ENCODE measurements at places on chromosomes 3 and 15.
A peak's percentile ranks its signal among the peaks of the same experiment; 100 is the strongest.

- DNase-seq: no peak
Measured at GRCh38 chr3:77562089-77562488, 522.2 kb downstream of the ROBO2 start.

GRCh38 chr3:160369784-160370183 lies 29.2 kb downstream of the IFT80 start:
- DNase-seq: no peak

DNA sequence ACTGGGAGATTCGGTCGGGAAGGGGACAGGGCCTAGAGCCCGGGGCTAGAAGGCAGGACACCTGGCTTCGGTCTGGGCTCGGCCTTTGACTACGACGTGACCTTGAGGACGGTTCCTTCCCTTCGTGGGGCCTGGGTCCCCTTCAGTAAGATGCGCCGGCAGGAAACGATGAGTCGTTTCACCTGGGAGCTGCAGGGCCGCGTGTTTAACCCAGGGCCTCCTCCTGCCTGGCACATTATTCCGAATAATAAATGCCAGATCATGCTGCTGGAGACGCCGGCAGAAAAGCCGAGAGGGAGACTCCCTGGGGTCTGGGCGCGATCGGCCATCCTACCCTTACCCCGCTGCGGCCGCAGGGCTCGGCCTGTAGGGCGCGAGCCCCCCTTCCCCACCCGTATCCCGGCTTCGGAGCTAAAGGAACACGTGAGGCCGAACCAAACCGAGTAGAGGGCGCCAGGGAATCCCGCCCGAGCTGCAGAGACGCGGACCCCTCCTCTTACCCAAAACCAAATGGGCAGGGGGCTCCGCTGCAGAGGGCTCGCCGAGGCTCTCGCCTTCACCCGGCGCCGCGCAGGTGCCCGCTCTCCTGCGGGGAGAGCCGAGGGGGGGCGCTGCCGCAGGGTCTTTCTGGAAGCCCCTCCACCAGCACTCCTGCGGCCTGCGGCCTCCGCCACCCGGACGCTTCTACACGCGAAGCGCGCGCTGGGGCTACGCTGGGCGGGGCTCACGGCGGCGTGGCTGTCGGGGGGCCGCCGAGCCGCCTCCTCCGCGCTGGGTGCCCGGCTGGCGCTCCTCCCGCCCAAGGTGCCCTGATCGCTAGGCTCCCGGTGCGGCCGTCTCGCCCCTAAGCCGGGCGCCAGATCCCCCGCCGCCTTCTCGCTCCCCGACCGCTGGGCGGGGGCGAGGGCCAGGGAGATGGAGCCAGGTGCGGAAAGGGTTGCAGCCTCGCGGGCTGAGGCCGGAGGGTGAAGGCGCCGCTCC lies at the start of gene BDH1:
Gene BDH1 (minus strand): TSS at position 688 of the 981 bp plus-strand sequence. CDS start 9,525 bp downstream, outside the sequence.
- peak; percentile 23 for DNase-seq

DNA sequence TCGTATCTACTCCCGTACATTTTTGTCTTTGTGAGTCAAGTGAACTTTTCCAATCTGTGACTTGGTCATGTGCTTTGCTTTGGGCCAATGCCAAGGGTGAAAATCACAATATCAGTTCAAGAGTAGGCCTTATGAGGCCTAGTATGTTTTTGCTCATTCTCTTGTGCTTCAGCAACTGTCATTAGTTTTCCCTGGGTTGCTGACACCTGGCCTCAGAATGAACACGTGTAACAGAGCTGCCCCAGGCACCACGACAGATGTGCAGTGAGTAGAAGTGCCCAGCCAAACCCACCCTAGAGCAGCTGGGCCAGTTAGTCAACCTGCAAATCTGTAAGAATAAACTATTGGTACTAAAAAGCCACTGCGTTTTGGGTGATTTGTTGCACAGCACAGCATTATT lies 460.3 kb upstream of the WNT5A start:
- DNase-seq: no peak

DNA sequence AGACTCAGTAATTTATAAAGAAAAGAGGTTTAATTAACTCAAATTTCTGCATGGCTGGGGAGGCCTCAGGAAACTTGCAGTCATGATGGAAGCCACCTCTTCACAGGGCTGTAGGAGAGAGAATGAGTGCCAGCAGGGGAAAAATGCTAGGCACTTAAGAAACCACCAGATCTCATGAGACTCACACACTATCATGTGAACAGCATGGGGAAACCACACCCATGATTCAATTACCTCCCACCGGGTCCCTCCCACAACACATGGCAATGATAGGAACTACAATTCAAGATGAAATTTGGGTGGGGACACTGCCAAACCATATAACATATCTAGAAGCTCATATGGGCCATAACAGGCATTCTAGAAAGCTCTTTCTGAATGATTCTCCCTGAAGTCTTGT lies 190.3 kb downstream of the WNT5A start:
- no peak for DNase-seq
